ENCODE measurements at places on chromosomes 16 and 17. TPM values are rescaled to one million over a fixed set of nuclear protein-coding genes. Genes with fewer than 3 reads are reported as not detected.

The CHST5 gene
- 0.11 TPM for total RNA-seq

- no peak overlapping the region for H3K4me3 ChIP-seq
- DNase-seq = no peak
- no peaks in the 10 kb centered on the region for H3K27me3 ChIP-seq
- peaks cover 21% of the 10 kb centered on the region for H3K36me3 ChIP-seq
Measured at GRCh38 chr17:37610971-37611370, 1.8 kb upstream of the SYNRG start.

- no peak overlapping the region for H3K4me3 ChIP-seq
- H3K36me3 ChIP-seq = no peaks in the 10 kb centered on the region
- DNase-seq = no peak
- H3K27ac ChIP-seq = no peak overlapping the region
- no peaks in the 10 kb centered on the region for H3K27me3 ChIP-seq
Measured at GRCh38 chr16:20868890-20869289, 31.3 kb downstream of the DCUN1D3 start.

GRCh38 chr16:6375465-6376075 lies 957.1 kb upstream of the RBFOX1 start:
- H3K36me3 ChIP-seq = no peaks in the 10 kb centered on the region
- no peak overlapping the region for H3K27ac ChIP-seq
- peaks cover 8% of the 10 kb centered on the region for H3K4me1 ChIP-seq
- no peaks in the 10 kb centered on the region for H3K27me3 ChIP-seq

The FOXC2 gene
- not detected for total RNA-seq

GRCh38 chr17:51154176-51154575 lies 817 bp downstream of the NME1 start:
- H3K27me3 ChIP-seq = no peaks in the 10 kb centered on the region
- no peaks in the 10 kb centered on the region for H3K4me1 ChIP-seq
- H3K27ac ChIP-seq = no peak overlapping the region
- peaks cover 25% of the 10 kb centered on the region for H3K36me3 ChIP-seq

The ADAP2 gene
- 1.2 TPM for total RNA-seq

The KRT39 gene
- total RNA-seq = not detected

GRCh38 chr17:73640691-73641090 lies 3.6 kb downstream of the SDK2 start:
- DNase-seq = no peak
- H3K36me3 ChIP-seq = peaks cover 4% of the 10 kb centered on the region
- no peaks in the 10 kb centered on the region for H3K4me1 ChIP-seq
- peaks cover 12% of the 10 kb centered on the region for H3K27me3 ChIP-seq
- H3K27ac ChIP-seq = no peak overlapping the region

GRCh38 chr17:52024300-52024870 lies 134.1 kb downstream of the CA10 start:
- H3K27ac ChIP-seq = no peak overlapping the region
- H3K4me3 ChIP-seq = no peak overlapping the region
- H3K36me3 ChIP-seq = no peaks in the 10 kb centered on the region
- H3K4me1 ChIP-seq = no peaks in the 10 kb centered on the region

DNA sequence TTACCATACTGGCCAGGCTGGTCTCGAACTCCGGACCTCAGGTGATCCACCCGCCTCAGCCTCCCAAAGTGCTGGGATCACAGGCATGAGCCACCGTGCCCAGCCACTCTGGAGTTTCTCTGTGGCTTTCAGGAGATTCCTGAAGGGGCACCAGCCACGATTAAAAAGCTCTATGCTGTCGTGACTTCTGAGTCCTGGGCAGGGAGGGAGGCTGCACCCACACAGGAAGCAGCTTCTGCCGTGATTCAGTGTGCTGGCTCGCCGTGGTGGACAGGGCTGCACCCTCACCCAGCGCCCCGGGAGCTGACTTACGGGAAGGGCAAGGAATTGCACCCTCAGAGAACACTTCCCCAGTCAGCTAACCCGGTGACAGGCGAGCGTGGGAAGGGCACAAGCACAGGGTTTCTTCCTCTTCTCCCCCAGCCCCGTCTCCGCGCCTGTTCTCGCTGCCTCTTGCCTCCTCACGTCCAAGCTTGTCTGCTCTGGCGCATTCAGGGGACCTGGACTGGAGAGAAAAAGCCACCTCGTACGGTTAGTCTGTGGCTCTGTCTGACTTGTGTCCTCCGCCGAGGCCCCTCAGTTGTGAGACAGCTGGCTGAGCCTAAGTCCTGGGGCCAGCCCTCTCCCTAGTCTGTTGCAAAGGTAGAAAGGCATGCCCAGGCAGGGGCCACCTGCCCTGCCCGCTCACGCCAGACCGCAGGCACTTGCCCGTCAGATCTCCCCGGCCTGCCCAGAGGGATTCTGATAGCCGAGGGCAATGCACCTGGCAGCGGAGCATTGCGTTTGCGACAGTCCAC lies 145.0 kb downstream of the SEC14L1 start:
- H3K36me3 ChIP-seq = peaks cover 10% of the 10 kb centered on the region
- no peaks in the 10 kb centered on the region for H3K27me3 ChIP-seq
- H3K4me3 ChIP-seq = no peak overlapping the region

The PRAC1 gene
- total RNA-seq = not detected

- H3K4me3 ChIP-seq = no peak overlapping the region
- H3K27ac ChIP-seq = no peak overlapping the region
- H3K27me3 ChIP-seq = no peaks in the 10 kb centered on the region
- peaks cover 6% of the 10 kb centered on the region for H3K4me1 ChIP-seq
- no peak for DNase-seq
- H3K36me3 ChIP-seq = no peaks in the 10 kb centered on the region
Measured at GRCh38 chr16:21227866-21228265, 5.6 kb upstream of the ANKS4B start.

DNA sequence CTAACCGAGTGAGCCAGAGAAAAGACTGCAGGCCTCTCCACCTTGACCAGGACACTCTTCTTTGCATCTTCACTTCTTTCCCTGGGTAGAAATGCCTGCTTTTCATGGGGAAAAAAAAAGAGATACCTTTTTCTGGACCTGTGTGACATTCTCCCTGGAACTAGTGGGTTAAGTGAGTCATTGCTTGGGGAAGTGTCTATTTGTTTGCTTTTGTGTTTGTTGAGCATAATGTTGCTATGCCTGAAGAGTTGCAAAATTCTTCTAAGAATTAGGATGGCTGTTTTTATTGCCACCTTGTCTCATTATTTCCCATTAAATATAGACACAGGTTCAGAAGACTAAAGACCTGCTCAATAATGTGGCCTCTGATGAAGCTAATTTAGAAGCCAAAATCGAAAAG lies 18.8 kb downstream of the CLUAP1 start:
- H3K36me3 ChIP-seq = peaks cover 35% of the 10 kb centered on the region
- no peak overlapping the region for H3K4me3 ChIP-seq
- no peaks in the 10 kb centered on the region for H3K4me1 ChIP-seq
- H3K27me3 ChIP-seq = no peaks in the 10 kb centered on the region
- H3K27ac ChIP-seq = no peak overlapping the region

DNA sequence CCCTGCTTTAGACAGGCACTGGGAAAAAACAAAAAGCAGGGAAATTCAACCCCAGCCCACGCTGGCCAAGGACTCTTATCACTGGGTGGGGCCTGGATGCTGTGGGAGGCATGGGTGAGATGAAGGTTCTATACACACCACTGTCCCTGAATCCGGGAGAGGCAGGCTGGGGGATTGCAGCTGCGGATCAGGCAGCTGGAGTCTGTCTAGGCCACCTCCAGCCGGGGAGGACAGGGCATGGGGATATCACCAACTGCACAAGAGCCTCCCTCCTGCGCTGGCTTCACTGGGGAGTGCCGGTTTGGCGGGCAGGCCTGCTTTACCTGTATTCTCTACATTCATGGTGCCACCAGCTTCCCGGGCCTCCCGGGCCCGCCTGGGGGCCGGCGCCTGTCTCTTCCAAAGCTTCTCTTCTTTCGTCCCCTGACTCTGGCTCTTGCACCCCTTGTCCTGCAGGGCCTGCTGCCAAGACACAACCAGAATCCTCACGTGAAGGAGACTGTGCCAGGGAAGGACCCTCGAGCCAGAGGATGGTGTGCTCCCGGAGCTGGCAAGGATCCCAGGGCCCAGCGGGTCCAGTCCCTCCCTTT lies 13.9 kb downstream of the KIFC3 start:
- H3K4me3 ChIP-seq = no peak overlapping the region
- no peak overlapping the region for H3K27ac ChIP-seq
- no peaks in the 10 kb centered on the region for H3K4me1 ChIP-seq
- no peaks in the 10 kb centered on the region for H3K36me3 ChIP-seq
- no peak for DNase-seq
- no peaks in the 10 kb centered on the region for H3K27me3 ChIP-seq

DNA sequence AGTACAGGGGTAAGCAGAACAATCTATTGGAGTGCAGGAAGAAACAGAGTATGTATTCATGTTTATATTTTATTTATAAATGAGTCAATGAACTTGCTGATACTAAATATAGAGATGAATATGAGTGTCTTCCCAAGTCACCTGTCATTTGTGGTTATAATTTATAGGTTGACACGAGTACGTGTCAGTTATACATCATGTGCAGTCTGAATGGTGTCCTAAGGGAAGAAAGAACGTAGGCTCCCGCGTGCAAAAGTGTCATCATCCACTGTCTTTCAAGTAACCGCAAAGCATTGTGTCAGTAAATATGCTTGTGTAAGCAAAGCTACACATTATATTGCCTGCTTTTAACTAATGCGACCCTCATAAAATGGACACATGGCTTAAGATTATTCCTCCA lies 786.1 kb downstream of the KCNJ2 start:
- H3K4me3 ChIP-seq = no peak overlapping the region
- DNase-seq = no peak
- no peaks in the 10 kb centered on the region for H3K4me1 ChIP-seq
- peaks cover 8% of the 10 kb centered on the region for H3K36me3 ChIP-seq
- H3K27ac ChIP-seq = no peak overlapping the region

- H3K27me3 ChIP-seq = no peaks in the 10 kb centered on the region
- peaks cover 3% of the 10 kb centered on the region for H3K4me1 ChIP-seq
- H3K4me3 ChIP-seq = no peak overlapping the region
- no peak overlapping the region for H3K27ac ChIP-seq
Measured at GRCh38 chr17:28763804-28764266, 20.0 kb downstream of the TRAF4 start.

- no peak overlapping the region for H3K4me3 ChIP-seq
- no peak for DNase-seq
- no peak overlapping the region for H3K27ac ChIP-seq
- no peaks in the 10 kb centered on the region for H3K27me3 ChIP-seq
Measured at GRCh38 chr16:52929478-52930400, 123.0 kb downstream of the CHD9NB start.
